Activated CD8-positive, alpha-beta memory T cell treated with anti-CD3 and anti-CD28 coated beads for 1 hour (primary cell): ENCODE measurements at places on chromosomes 1 and 21.
A peak's percentile ranks its signal among the peaks of the same experiment; 100 is the strongest.

DNA sequence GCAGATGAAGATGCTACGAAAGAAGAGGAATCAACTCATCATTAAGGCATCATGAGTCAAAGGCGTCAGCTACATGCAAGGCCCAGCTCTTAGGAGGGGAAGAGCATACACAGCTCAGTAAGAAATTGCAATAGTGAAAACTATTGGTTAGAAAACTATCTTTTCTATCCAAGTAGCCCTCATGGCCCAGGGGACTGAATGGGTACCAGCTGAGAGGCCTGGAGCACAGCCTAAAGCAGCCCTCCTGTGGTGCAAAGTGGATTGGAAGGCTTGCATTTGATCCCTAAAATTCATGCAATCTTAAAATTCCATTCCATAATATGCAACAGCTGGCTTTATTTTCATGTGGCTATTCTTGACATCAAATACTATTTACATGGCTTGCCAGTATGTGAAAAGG is 251.8 kb upstream of the USP24 start:
- no peak for DNase-seq

- DNase-seq: no peak
Measured at GRCh38 chr1:231419738-231420298, 2.3 kb downstream of the EGLN1 start.

GRCh38 chr21:43825242-43825935 is 36.0 kb downstream of the RRP1 start:
- DNase-seq: no peak

DNA sequence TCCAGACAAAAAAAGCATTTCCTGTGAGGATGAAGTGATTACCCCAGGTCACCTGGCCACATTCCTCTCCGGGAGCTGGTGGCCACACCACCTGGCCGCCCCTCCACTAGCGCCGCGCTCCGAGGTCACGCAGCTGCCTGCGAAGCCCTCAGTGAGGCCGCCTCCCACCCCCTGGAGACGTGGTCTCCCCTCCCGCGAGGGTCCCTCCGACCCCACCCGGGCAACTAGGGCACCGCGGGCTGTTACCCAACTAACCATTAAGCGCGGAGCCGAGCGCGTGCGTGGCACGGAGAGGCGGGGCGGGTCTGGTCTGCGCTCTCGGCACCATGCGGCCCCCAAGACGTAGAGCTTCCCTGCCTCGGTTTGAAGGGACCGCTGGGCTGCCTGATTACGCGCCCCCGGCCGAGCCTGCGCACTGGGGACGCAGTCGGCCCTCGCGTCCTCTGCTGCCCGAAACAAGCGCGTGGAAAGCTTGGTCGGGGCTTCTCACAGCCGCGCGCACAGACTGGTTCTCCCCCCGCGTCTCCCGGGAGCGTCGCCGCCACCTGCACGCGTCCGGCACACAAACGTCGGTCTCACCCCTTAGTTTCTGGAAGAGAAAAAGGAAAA is 106.5 kb downstream of the SLC16A1 start:
- no peak for DNase-seq

DNA sequence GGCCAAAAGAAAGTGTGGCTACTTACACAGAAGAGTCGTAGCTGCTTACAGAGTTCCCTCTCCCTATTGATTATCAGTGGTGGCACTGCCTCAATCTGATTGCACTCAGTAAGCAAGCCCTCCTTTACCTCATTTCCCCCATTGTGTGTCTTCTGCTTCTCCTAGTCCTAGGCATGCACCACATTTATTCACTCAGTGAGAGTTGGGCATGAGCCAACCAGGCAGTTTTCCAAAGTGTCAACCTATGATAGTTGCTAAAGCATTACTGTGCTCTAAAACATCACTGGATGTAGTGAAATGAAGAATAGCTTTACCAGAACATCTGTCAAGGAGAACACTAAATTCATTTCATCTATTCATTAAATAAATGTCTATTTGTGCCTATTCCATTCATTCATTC is 19.3 kb downstream of the GJA5 start:
- no peak for DNase-seq

- DNase-seq: no peak
Measured at GRCh38 chr1:82079607-82080006, 278.9 kb downstream of the ADGRL2 start.

- no peak for DNase-seq
Measured at GRCh38 chr1:207814469-207814868, 62.6 kb downstream of the CD46 start.

DNA sequence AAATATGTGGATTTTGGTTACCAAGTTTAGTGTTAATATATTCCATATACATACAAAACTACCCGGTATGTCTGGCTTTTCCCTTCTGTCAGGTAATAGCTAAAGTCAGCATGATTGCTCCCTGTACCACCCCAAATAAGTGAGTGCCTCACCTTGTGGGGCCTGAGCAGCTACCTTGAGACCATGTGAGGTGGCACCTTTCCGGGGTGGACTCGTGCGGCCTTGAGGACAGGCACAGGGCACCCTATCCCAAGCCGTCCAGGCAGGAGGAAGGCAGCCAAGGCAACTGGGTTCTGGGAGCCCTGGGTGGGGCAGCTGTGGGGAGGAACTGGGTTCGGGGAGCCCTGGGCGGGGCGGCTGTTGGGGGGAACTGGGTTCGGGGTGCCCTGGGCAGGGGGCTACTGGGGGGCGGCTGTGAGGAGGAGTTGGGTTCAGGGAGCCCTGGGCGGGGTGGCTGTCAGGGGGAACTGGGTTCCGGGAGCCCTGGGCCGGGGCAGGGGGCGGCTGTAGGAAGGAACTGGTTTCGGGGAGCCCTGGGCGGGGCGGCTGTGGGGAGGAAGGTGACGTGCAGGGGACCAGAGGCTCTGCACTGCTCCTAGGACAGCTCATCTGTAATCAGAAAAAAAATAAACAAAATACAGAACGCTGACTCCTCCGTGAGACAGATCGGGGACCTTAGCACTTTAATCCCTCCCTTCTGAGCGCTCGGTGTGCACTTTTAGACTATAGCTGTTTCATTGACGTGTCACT is 63.3 kb downstream of the POFUT2 start:
- DNase-seq: peak; percentile 54

GRCh38 chr1:167898578-167899222 is 15.2 kb downstream of the ADCY10 start:
- no peak for DNase-seq

- no peak for DNase-seq
Measured at GRCh38 chr21:41622831-41623548, 115.0 kb upstream of the TMPRSS2 start.

DNA sequence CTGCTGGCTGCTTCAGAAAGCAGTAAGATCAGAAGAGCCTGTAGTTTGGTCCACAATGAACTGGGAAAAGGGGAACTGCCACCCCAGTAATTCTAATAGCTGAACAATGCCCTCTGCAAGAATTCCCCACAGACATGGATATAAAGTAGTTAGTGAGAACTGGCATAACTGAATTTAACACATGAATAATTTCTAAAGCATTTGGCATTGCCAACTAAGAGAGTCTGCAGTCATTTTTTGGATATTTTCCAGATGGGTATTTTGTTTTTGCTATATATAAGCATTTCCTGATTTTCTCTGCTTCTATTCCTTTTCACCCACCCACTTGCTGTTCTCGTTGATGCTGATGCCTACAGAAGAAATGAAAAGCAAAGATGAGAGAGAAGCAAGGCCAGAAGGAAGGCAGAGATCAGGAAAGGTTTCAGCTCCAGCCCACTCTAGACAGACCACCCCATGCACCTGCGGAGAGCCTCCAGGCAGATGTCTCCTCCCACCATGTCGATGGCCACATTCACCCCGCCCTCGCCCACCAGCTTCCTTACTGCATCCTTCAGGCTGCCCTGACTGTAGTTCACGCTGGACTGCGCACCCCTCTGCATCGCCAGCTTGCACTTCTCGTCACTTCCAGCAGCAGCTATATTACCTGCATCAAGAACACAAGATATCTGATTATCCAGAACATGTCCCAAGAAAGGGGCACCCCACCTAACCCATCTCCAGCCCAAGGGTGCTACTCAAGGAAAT is 55.9 kb upstream of the SEC16B start:
- DNase-seq: no peak

- DNase-seq: no peak
Measured at GRCh38 chr1:162420120-162420519, 8.2 kb upstream of the SH2D1B start.

- no peak for DNase-seq
Measured at GRCh38 chr1:177287270-177287669, 116.5 kb downstream of the BRINP2 start.

DNA sequence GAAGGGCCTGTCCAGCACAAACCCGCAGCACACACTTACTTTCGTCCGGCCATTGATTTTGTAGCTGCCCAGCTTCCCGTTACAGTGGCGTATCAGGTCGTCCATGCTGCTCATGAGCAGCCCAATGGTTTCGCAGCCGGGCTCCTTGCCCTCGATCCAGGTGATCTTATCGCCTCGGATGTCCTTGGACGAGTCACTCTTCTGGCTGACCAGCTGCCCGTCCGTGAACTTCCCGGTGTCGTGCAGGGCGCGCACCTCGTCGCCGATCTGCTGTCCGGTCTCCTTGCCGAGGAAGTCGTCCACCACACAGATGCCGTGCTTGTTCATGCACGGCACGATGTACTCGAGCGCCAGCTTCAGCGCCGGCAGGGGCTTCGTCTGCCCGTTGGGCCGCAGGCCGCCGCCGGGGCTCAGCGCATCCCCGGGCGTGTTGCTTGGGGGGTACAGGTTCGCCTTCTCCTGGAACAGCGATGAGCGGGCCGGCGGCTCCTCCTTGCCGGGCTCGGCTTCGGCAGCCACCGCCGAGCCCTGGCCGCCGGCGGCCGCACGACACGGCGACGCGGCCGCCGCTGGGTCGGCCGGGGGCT is 1.0 kb downstream of the EGLN1 start:
- peak; percentile 26 for DNase-seq

- DNase-seq: no peak
Measured at GRCh38 chr1:61056573-61057439, 25.6 kb upstream of the NFIA start.

DNA sequence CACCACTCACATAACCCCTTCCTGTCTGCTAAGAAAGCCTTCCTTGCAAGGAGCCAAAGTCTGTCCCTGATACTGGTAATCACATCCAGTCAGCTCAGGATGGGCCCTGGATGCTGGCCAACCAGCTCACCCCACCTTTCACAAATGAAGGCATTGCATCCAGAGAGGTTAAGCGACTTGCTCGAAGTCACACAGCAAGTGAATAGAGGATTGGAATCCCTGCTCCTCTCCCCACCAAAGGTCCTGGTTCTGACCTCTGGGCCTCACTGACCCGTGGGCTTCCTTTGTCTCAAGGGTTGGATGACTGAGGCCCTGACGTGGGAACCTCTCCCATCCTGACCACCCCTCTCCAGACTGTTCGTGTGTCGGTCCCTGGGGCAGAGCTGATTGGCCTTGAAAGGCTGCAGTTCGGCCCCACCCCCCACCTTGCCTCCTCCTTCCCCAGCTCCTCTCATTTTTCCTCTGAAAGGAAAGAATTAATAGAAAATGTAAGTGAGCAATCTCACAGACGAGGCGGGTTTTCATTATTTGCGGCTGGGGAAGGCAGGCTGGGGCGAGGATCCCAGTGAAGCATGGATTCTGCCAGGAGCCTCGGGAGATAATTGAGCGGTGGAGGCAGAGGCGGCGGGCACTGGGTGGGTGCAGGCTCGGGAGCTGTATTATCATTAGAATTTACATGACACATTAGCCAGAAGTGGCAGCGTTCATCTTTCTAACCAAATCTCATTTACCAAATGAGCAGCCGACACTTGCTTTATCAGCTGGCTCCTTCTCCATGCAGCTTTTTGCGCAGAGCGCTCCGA is 101.5 kb upstream of the CSF3R start:
- no peak for DNase-seq

DNA sequence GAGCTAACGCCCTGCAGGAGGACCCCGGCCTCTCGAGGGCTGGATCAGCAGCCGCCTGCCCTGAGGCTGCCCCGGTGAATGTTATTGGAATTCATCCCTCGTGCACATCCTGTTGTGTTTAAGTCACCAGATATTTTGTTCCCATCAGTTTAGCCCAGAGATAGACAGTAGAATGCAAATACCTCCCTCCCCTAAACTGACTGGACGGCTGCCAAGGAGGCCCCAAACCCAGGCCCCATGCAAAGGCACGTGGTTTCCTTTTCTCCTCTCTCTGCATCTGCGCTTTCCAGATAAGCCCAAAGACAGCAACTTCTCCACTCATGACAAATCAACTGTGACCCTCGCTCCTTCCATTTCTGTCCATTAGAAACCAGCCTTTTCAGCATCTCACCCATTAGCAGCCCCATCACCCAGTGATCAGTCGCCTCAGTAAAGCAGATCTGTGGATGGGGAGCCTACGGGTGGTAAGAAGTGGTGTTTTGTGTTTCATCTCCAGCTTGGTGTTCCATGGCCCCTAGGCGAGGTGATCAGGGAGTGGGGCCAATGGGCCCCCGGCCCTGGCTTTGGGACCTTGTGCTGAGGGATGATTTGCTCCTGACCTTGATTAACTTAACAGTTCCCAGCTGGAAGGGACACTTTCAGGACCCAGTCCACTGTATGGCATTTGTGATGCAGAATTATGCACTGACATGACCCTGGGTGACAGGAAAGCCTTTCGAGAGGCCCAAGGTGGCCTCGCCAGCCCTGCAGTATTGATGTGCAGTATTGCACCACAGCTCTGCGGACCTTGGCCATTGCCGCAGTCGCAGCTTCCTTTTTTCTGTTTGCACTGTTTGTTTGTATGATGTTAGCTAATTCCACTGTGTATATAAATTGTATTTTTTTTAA is 5.2 kb downstream of the NPPA start:
- no peak for DNase-seq
